ENCODE measurements at places on chromosomes 7 and 10. TPM values are rescaled to one million over a fixed set of nuclear protein-coding genes. Genes with fewer than 3 reads are reported as not detected.

DNA sequence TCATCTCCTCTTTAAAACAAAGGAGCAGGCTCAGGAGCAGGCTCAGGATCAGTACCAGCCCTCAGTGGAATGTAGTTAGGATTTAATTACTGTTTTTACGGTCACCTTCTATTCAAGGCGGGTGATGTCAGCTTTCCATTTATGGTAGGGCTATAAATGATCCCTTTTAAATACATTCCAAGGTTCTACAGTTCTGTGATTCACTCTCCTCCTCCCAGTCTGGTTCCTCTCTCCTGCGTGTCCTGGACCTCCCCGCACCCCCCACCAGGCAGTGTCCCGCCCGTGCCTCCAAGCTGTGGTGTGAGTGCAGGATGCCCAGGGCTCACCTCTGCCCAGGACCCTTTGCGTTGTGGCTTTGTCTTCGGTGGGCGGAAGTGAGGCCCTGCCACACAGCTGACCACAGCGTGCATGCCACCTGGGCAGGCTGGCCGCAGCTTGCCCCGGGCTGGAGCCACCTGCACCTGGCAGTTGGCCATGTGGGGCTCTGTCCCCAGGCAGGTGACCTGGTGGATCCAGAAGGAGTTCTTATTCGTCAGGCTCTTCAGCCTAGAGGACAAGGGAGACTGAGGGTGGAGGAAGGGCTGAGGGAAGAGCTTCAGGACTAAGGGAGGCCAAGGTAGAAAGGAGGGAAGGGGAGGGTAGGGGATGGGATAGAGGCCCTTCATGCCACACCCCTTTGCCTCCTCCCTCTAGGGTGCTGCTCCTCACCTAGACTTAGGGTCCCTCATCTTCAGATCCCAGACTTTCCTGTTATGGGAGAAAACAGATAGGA lies 9.1 kb downstream of the LOXL4 start:
- DNase-seq, result no peak

TTYH3 gene
- total RNA-seq, result 10.5 TPM

FAM237B gene
- not detected for total RNA-seq

FGFBP3 gene
- total RNA-seq, result 0.27 TPM

IFRD1 gene
- total RNA-seq, result 20.6 TPM

- DNase-seq, result no peak
Observed at GRCh38 chr10:19958787-19959186, 142.6 kb downstream of the PLXDC2 start.

GRCh38 chr10:124236136-124236535 lies 142.7 kb upstream of the CHST15 start:
- no peak for DNase-seq

DNA sequence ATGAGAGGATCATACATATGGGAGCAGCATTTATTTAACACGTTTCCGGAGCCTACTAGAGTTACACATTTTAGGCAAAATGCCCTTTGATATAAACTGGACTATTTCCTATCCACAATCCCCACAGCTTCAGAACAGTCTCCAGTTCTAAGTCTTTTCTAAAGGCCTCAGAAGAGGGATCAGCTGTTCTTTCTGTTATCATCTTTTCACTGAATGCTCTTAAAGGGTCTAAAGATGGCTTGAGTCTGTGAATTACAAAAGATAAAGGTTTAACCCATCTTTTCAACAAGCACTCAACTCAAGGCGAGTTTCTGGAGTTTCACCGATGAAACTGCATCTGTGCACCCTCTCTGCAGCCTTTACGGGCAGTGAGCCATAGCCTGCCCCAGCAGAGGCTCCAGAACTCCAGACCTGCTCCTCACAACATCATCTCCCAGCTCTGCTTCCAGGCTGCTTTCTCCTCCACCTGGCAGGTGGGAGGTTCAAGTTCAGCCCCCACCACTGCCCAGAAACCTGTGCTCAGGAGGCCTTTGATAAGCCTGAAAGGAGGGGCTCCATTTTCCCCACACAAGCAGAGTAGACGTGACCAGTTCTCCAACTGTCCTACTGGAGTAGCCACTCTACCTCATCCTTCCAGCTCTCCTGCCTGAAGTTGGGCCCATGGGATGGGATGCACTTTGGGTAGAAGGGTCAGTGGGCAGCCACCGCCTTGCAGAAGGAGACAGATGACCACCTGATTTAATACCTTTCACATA lies 53.4 kb downstream of the HSPA12A start:
- DNase-seq, result no peak

DNA sequence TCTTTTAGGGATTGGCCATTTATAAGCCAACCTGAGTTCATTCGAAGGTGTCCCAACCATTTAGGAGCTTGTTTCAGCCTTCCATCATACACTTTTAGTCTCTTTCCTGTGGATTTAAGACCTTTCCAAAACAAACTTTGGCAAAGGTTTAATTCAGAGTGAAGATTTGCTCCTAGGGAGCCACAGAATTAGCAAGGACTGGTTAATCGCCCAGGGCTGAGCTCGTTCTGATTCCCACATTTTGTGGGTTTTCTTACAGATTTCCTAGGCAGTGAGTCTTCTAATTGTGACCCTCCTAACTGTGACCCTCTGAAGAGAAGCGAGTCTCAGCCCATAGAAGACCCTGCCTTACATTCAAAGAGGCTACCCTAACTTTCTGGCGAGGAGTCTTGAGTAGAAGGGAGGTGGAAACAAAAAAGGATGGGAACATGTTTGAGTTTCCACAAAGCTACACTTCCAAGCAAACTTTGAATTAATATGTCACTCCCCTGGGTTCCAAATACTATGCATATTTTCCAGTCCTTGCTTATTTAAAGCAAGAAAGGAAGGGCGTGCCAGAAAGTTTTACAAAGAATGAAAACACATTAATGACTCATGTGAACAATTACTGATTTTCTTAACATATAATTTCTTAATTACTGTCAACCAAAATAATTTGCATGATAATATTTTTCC lies 118.3 kb downstream of the ARID5B start:
- DNase-seq, result no peak

DNA sequence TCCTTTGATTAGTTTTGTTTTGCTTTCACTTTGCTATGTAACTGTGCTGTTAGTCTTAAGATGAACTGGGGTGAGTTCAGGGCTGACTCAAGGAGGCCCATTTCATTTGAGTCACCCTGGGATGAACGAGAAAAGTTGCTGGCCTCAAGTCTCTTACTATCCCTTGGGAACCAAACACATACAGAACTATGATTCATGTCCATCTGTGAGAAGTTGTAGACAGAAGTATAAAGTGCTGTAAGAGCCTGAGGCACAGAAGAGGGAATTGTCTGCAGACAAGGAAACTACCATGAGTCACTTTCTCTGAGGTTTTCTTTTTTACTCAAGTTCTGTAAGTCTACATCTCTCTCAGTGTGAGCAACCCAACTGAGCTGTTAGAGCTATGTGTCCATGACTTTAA lies 179.8 kb upstream of the CSTF2T start:
- no peak for DNase-seq

GRCh38 chr10:4094751-4095150 lies 309.7 kb upstream of the KLF6 start:
- DNase-seq, result no peak

DNA sequence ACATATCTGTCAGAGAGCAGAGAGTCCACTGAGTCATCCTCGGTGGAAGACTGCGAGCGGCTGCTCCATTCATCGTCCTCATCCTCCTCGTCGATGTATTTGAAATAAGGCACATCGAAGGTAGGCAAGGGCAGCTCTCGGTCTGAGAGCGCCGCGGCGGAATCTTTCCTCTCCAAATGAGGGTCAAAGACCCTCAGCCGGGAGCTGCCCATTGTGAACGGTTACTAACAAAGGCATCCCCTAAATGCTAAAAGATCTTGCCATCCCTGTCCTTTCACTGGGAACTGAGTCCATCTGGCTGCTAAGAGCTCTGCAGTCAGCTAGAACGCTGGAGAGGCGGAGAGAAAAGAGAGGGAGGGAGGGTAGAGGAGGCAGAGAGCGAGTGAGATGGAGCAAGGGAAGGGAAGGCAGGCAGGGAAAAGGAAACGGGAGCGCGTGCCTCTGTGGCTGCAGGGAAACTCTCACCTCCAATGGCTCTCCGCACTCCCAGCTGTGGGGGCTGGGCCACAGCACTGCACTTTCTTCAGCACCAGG lies 163.4 kb downstream of the RAPGEF5 start:
- DNase-seq, result peak; percentile 39

TRIM50 gene
- total RNA-seq, result 0.30 TPM

- DNase-seq, result no peak
Observed at GRCh38 chr10:33487014-33487776, 152.7 kb upstream of the NRP1 start.

GRCh38 chr10:3774814-3775695 lies 10.0 kb downstream of the KLF6 start:
- no peak for DNase-seq

DNA sequence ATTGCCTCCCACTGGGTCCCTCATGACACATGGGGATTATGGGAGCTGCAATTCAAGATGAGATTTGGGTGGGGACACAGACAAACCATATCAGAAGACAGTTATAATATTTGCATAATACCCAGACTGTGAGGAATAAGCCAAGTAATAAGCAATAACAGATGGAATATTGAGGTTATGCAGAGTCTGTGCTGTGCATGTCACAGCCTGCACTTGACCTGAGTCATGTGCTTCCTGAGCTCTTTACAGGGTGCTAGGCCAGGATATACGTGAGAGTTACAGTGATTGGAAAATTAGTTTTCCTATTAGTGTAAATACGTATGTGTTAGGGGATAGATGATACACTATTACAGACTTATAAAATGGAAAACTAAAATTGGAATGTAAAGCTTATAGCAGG lies 288.7 kb downstream of the SDK1 start:
- DNase-seq, result no peak

GRCh38 chr10:28734938-28735759 lies 57.8 kb downstream of the BAMBI start:
- no peak for DNase-seq

DNA sequence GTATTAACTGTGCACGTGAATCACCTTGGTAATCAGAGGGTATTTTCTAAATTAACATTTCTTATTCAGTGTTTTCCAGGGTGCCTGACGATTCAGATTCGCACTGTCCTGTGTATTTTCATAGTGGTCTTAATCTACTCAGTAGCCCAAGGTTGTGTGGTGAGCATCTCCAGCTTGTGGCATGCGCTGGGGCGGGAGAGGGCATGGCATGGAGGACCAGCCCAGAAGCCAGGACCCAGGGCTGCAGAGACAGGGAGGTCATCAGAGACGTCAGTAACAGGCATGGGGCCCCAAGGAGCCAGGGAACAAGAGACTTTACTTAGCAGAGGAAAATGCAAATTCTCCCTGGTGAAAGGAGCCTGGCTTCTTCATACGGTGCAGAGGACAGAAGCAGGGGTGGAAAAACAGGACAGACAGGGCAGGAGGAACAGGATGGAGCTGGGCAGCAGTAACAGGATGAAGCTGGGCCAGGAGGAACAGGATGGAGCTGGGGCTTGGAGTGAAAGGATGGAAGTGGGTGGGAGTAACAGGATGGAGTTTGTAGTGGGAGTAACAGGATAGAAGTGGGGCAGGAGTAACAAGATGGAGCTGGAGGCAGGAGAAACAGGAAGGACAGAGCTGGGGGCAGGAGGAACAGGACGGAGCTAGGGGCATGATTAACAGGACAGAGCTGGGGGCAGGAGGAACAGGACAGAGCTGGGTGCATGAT lies 110.9 kb downstream of the ADCY1 start:
- no peak for DNase-seq

GRCh38 chr7:6168477-6168868 lies 104.0 kb downstream of the CYTH3 start:
- DNase-seq, result peak; percentile 51

DNA sequence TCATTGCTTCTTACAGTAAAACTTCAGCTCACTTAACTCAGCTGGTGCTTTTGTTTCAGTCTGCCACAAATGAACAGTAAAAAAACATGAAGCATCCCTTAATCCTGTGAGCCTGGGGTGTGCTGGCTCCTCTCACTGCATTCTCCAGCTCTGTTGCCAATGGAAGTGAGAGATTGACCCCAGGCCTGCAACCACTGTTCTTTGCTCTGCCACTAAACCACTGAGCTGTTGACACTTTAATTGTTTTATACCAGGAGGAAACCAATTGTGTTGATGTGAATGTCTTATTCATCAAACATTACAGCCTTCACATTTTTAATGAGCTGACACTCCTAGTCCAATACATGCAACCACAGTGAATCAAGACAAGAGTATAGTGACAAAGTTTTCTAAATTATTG lies 69.4 kb upstream of the FZD1 start:
- no peak for DNase-seq

DNA sequence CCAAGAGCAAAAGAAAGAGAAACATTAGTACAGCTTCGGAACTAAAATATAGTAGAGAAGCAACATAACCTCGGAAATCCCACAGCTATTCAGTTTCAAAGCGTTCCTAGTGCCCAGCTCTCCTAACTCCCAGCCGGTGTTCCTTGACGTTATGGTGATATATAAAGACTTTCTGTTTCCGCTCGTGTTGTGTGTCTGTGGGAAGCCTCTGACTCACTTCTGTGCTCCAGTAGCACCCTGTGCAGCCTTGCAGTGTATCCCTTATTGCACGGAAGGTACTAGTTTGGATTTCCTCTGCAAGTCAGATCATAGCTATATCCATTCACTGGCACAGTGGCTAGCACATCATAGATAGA lies 535 bp downstream of the ASAH2B start:
- DNase-seq, result no peak

RBM20 gene
- total RNA-seq, result 114 TPM

IFIT1B gene
- not detected for total RNA-seq

PRSS37 gene
- total RNA-seq, result not detected

PRKCQ gene
- 0.12 TPM for total RNA-seq

GPR158 gene
- total RNA-seq, result not detected

CHAT gene
- not detected for total RNA-seq

DNA sequence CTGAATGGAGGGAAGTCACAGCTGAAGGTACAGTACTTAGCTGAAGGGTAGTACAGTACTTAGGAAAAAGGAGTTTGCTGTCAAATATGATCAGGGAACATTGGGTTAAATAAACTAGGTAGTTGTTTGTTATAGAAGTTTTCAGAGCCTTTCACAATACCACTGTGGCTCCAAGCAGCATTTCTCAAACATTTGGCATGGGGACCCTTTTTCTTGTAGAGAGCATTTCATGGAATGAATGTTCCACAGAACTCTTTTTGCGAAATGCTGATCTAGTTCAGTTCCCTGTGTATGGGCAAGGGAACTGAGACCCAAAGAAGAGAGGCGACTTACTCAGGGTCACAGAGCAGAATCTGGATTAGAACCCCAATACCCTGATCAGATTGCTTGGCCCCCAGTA lies 31.5 kb upstream of the DDX50 start:
- no peak for DNase-seq
